Hypothalamus (tissue), 51 donors: ENCODE measurements at places on chromosomes 4 and X.

GRCh38 chrX:44997282-44997812 lies 124.4 kb downstream of the KDM6A start:
- no peak for DNase-seq

DNA sequence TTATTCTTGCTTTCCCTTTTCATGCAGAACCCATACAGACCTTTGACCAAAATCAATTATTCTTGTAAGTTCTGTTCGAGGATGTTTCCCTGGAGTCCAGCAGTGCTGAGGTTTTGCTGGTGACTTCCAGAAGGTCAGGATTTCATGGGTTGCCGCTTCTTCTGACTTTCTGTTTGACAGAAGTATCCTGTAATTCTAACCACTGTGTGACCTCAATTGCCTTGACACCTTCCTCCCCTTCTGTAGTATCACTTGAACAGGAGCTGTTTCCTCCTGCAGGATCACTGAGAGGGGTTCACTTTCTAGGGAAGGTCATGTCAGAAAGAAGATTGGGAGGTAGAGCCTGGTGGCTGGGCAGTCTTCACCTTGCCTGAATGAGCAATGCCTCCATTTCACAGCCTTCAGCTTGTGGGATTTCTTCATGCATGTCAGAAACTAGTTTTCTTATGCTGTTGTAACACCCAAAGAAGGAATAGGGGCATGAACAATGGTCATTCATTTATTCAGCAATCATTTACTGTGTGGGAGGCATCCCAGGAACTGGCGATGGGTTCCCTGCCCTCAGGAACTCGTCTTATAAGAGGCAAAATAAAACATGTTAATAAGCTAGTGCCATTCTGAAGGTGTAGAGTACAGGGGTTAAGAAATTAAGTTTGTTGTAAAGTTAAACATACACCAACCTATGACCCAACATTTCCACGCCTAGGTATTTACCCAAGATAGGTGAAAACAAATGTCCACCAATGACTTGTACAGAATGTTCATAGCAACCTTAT lies 205.9 kb downstream of the SOWAHB start:
- DNase-seq, result no peak

GRCh38 chr4:76459291-76459723 lies 24.3 kb downstream of the SHROOM3 start:
- DNase-seq, result no peak

GRCh38 chrX:110059410-110059809 lies 56.5 kb downstream of the TMEM164 start:
- no peak for DNase-seq

DNA sequence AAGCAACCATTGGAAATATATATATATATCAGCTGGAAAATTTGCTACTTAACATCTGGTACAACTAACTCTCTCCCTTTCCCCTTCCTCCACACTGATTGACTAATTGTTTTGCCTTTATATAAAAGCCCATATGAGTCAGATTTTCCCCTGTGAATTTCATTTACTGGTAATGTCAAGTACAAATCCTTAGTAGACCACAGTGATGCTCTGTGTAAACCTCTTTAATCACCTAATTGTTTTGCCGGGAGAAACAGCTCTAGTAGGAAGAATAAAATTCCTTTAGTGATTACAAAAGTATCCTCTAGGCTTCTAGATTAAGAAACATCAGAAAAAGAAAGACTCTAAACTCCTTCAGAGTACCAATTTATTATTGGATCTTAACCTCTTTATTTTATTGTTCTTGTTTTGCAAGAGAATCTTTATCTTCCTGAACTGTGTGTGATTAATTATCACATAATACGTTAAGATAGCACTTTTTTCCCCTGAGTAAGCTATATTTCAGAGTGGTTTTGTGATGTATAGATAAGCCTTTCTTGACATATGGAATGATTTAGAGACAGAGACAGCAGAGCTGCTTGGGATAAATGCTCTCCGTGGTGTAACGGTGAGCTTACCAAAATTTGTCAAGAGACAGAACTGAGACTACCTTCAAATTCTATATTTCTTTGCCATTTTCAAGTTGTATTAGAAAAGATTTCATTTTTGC lies 1606.4 kb upstream of the TENM3 start:
- DNase-seq, result no peak
